ENCODE measurements at places on chromosomes 3 and 15.
A peak's percentile ranks its signal among the peaks of the same experiment; 100 is the strongest.

GRCh38 chr3:89270201-89270600, 162.8 kb downstream of the EPHA3 start:
- DNase-seq, result no peak

DNA sequence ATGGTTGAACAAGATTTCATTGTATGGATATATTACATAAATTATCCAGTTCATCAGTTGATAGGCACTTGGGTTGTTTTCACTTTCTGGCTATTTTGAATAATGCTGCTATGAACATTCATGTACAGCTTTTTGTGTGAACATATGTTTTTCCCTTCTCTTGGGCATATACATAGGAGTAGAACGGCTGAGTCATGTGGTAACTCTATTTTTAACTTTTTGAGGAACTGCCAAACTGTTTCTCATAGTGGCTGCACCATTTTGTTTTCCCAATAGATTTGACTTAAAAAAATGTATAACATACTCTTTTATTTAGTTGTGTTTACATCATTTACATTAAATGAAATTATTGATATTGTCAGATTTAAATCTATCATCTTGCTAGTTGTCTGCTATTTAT, 28.8 kb upstream of the RFX7 start:
- DNase-seq, result no peak

DNA sequence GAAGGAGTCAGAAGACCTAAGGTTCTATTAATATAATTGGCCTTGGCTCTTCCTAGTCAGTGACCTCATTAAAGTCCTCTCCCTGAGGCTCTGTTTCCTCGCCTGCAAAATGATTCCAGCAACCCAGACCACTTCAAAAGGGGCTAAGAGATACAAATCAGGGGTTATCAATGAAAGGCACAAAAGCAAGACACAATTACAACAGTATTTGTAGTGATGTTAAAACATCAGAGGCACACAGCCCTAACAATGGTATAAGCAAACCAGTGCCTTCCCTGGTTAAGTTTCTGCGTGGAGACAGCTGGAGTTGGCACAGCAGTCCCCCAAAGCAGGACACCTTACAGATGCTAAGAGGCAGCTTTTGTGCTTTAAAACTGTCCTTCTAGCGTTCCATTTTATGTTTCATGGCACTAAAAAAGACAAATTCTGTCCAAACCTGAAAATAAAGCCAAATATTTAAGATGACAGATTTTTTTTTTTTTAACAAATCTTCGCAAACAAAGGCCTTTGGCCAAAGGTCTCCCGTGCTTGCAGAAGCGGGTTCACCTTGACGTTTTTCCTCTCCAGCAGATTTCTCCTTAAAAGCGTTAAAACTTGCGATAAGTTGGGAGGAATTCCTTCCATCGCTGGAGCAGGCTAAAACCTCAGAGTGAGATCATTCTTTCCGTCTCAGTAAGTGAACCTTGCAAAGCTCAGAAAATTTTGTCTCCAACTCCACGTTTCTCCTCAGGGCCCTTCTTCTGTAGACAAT, 999 bp downstream of the ZNF280D start:
- DNase-seq, result peak; percentile 8

DNA sequence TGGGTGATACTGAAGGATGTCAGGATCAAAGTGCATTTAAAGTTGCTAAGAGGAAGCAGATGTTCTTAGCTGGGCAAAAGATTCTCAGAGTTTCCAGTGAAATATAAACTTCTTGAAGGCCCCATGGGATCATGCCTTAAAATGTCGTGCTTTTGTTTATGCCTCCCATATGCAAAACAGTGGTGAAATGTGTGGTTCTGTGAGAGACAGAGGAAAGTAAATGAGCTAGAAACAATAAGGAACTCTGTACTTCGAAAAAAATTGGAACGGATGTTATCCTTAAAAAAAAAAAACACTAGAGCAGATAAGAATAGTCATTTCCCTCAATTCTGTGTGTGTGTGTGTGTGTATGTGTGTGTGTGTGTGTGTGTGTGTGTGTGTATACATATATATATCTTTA, 497.0 kb upstream of the TBL1XR1 start:
- DNase-seq, result no peak

DNA sequence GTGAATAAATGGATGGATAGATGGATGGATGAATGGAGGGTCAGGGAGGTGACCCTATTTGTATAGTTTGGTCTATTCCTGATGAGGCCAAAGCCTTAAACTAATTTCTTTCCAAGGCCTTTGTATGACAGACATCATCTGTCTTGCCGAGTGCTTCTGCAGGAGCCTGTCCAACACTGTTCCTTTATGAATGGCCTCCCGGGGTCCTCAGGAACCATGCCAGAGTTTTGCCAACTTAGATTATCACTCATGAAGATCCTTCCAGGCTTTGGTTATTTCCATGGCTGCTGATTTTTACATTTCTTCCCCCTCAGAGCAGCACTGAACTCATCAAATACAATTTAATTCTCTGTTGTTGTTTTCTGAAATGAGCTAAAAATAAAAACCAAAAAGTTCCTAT, 133.0 kb upstream of the SOX2 start:
- no peak for DNase-seq

DNA sequence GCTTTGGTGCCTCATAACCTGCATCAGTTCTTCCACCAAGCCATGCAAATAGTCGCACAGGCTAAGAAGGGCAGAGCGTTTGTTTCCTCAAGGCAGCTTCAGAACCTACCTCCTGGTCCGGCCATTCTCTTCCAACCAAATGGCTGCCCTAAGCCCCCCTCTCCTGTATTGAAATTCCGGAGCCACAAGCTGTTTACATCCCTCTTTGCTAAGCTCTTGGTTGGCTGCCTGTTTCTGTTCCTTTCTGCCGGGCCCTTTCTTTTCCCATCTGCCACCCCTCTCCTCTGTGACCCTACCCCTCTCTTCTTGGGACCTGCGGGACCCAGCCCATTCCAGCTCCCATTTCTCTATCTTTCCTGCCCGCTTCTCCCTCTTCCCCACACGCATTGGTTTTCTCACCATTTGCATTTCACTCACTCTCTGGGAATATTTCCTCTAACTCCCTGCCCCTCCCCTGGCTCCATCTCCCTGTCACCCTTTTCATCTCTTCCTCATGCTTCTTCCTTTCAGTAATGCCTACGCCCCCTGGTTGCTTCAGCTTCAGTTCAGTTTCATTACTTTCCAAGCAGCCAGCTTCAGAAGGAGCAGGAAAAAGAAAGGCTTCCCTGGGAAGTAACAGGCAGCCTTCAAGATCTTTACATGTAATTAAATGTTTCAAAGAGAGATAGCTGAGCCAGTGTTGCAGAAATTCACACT, 113.5 kb downstream of the RAB11A start:
- no peak for DNase-seq

- DNase-seq, result no peak
These were observed 72.2 kb downstream of the RPLP1 start for GRCh38 chr15:69524814-69525213.

DNA sequence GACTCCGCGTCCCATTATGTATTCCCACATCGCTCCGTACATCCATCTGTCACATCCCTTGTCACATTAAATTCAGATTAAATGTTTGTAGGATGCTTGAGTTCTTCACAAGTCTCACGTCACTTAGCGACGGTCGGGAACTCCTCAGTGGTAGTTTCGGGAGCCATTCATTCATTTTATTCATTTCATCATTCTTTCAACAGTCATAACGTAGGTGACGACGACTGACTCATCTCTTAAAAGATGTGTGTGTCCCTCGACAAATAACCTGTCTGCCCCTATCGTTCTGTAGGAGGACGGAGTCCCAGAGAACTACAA, 272 bp upstream of the SRPRB start:
- DNase-seq, result no peak

GRCh38 chr15:39438799-39439592, 141.9 kb upstream of the THBS1 start:
- DNase-seq, result no peak

DNA sequence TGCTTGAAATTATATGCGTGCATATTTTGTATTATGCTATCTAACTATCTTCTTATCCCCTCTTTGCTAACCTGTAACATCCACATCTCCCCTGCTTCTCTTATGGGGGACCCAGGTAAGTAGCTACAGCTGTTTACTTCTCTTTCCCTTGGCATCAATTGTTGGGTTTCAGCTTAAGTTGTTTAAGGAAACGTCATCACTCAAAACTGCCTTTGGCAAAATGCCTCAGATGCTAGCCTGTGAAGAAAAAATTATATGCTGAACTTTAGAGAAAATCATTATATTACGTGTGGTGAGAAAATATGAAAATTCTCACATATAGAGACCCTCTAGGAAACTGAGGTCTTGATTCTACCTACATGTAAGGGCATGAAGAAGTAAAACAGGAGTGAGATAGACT, 447.0 kb upstream of the NECTIN3 start:
- DNase-seq, result no peak

DNA sequence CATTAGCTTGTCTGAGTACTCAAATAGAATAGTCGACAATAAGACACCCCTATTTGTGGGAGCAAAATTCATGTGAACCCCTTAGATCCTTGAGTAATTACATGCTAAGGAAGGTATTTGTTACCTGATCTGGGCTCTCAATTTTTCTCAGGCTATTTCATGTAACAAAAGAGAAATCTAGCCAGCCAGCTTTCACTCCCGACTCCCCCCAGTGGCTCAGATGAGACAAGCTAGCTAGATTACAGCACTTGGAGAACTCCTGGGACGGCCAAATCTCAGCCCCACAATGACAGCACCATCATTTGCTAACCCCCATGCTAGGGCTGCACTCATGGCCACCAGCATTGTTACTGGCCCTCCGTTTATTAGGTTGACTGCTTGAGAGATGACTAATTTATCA, 41.3 kb downstream of the GLDN start:
- DNase-seq, result peak; percentile 10

DNA sequence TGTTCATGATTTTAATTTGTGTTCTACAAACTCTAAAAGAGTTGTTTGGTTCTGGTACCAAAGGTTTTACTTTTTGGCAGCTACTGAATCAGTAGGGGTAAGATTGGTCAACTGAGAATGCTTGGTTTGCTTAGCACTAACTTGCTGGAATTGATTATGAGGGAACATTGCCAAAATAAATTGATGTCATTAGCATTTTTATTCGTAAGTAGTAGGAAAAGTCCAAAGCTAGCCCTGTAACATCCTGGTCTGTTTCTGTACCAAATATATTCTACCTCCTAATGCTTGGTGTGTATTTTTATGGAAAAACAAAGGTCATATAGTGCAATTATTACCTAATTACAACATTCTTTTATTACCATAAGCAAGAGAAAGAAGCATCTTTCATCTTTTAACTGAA, 35.9 kb upstream of the KPNA4 start:
- no peak for DNase-seq

DNA sequence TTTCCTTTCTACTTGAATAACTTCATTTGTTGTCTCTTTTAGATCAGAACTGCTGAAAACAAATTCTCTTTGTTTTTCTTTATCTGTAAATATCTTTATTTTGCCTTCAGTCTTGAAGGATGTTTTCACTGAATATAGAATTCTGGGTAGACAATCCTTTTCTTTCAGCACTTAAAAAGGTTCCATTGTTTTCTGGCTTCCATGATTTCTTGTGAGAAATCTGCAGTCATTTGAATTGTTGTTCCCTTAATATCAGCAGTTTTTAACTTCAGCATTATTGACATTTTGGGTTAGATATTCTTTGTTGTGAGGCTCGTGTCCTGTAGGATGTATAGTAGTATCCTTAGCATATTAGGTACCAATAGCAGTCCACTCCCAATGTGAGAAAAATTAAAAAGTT, 65.8 kb downstream of the SV2B start:
- DNase-seq, result no peak

GRCh38 chr3:13655061-13655913, 106.4 kb downstream of the FBLN2 start:
- DNase-seq, result no peak

DNA sequence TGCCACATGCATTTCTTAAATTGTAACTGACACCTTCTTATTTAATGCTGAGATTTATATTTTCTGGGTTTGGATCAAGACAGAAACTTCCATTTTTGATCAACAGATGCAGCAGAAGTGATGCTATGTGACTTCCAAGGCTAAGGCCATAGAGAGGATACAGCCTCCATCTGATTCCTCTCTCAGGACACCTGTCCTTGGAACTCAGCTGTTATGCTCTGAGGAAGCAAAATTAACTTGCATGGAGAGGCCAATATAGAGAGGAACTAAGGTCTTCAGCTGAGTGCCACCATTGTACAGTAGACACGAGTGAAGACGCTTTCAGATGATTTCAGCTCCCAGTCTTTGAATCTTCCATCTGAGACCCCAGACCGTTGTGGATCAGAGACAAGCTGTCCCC, 296.9 kb upstream of the TBL1XR1 start:
- DNase-seq, result no peak

GRCh38 chr3:109195815-109196214, 59.3 kb downstream of the C3orf85 start:
- DNase-seq, result no peak

GRCh38 chr3:170500995-170501394, 82.3 kb downstream of the CLDN11 start:
- no peak for DNase-seq

DNA sequence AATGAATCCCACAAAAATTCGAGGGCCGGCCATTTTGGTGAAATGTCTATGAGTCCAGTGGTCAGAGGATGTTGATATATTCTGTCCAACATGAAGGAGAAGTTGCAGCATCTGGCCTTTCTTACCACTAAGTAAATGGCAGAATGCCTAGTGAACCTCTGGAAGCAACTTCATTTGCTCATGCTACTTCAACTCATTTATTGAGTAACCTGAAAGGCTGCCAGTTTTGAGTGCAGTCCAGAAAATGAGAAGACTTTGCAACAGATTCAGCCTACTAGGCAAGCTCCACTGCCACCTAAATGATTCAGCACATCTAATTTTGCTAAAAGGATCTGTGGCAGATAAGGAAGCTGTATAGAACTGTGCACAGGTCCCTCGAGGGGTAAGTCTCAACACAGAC, 265.0 kb downstream of the OPA1 start:
- DNase-seq, result no peak

DNA sequence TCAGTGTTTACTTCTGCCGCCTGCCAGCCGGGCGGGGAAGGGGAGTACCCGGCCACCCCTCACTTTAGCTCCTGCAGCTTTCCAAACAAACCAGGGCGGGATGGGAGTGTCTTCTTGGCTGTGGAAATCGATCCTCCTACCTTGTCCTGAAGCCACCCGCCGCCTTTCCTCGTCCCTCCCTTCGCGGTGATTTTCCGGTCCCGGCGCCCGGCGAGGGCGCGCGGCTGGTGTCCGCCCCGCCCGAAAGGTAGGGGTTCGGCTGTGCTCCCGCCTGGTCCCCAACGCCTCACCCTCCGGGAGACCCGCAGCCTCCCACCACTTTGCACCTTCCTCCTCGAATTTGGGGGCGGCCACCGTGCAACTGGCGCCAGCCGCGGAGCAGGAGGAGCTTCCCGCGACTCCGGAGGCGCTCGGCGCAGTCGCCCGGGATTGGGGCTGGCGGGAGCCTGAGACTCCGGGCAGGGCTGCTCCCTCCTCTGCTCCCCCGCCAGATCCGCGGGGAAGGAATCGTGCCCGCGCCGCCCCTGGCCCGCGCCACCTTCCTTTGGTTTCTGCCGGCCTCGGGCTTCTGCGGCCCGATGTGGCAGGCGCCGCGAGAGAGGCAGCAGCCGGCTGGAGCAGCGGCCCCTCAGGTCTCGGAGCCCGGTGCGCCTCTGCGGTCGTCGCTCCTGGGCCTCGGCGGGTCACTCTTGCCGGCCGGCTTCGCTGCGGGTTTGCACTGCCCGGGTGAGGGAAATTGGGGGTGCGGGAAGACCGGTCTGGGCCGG, 30.7 kb upstream of the ST3GAL6 start:
- no peak for DNase-seq

All from activated CD4-positive, alpha-beta T cell treated with anti-CD3 and anti-CD28 coated beads, Interleukin-10, Interleukin-2, amounts not matched to agents 100 ng/mL and 50 ng/mL, durations not matched to agents 16 hours and 8 hours (primary cell).